ENCODE measurements at places on chromosomes 7 and 10. TPM values are rescaled to one million over a fixed set of nuclear protein-coding genes. Genes with fewer than 3 reads are reported as not detected.
A peak's percentile ranks its signal among the peaks of the same experiment; 100 is the strongest.

DNA sequence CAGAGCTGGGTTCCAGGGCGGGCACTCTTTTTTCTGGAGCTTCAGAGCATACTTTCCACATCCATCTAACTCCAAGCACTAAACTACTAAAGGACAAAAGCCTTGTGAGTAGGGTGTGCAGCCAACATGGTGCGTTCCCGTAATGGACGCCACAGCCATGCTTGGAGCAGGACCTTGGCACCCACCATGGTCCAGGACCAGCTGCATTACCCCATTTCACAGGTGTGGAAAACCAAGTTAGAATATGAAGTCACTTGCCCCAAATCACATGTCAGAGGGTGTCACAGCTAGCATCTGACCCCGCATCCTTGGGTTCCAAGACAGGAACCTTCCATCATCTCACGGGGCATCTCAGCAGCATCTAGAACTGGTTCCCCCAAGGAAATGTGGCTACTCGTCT is 112.4 kb downstream of the SMURF1 start:
- no peak for DNase-seq

GRCh38 chr7:133081119-133081598 is 731 bp downstream of the CHCHD3 start:
- no peak for DNase-seq

- DNase-seq, result no peak
Observed at GRCh38 chr7:97446361-97446760, 285.5 kb upstream of the TAC1 start.

GRCh38 chr10:124604214-124605000 is 139.8 kb downstream of the FAM53B start:
- DNase-seq, result no peak

GRCh38 chr10:70560511-70560941 is 42.0 kb downstream of the PRF1 start:
- peak; percentile 8 for DNase-seq

GRCh38 chr7:123599766-123600165 is 1.9 kb upstream of the ASB15 start:
- no peak for DNase-seq

GRCh38 chr7:37683246-37684120 is at the start of gene GPR141:
TSS of gene GPR141 (plus strand) at chr7:37683766. CDS start at chr7:37740394, 56,628 bp downstream.
- DNase-seq, result no peak

DNA sequence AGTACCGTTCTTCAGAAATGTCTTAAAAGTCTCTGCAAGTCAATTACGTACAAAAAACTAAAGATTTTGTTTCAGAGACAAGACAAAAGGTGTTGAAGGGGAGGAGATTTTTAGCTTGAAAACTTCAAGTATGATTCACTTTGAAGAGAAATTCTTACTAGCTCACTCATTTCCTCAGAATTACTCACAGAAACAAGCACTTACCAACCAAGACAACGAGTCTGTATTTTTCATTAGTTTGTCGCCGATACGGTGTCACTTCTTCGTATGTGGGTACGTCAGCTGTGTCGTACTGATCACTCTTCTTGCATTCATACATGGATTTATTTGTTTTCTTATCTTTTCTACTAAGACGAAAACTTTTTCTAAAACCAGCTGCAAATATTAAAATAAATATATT is 90.6 kb upstream of the ODAD2 start:
- no peak for DNase-seq

Gene BAIAP2L1
- total RNA-seq, result 4.3 TPM

Gene PRPS1L1
- total RNA-seq, result not detected

Gene SRGN
- 281 TPM for total RNA-seq

Gene XRCC2
- total RNA-seq, result under 0.01 TPM

Gene WNT8B
- total RNA-seq, result not detected

All from uterus (tissue), 4 donors.